ENCODE measurements at places on chromosomes 5 and 9.

GRCh38 chr5:172035049-172035448, 28.6 kb upstream of the FBXW11 start:
- DNase-seq: no peak

DNA sequence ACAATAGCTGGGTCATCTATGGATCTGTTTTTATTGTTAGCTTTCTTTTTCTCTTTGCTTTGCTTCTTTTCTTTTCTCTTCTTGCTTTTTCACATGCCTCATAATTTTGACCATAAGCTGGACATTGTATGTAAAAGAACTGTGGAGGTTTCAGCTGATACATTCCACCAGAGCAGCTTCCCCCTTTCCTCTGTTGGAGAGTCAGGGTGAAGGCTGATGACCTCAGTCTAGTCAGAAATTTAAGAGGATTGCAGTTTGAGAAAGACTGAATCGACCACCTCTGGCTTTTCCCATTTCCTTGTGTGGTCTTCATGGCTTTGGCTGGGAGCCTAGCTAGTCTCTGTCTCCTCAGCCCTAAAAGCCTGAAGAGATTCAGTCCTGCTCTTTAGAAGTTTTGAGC, 42.0 kb downstream of the KCNIP1 start:
- no peak for DNase-seq

DNA sequence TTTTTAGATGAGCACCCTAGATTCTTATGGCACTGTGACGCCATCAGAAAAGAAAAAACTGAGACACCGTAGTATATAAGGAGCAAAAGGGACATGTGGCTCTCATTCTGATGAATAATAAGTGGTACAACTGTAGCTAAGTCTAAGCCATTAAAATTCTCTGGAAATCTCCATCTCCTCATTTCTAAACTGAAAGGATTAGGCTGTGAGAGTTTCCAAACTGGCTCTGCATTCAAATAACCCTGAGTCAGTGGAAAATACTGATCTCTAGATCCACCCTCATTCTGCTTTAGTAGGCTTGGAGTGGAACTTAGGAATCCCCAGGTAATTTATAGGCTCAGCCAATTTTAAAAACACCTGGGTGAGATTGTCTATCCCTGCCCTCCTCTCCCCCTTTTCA, 28.5 kb downstream of the PTAR1 start:
- no peak for DNase-seq

DNA sequence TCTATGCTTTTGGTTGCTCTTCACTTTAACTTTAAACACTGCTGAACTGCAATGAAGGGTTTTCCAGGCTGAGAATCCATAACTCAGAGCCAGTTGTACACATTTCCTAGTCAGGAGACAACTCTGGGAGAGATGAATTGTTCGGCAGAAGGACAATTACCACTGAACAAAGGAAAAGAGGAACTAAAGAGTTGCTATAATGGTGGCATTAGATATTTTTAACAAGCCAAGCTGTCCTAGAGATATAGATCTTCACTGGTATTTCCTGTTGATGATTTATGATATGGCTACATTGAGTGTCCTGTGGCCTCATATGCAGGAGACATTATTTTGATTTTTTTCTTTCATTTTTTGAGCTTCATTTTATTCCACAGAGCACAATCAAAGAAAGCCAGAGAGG, 219.1 kb upstream of the PCSK5 start:
- no peak for DNase-seq
